ENCODE measurements at places on chromosomes 12 and 14.
A peak's percentile ranks its signal among the peaks of the same experiment; 100 is the strongest.

- no peak for ATAC-seq
Observed at GRCh38 chr12:24499151-24500146, 449.5 kb downstream of the BCAT1 start.

GRCh38 chr12:75836533-75836932 lies 195.0 kb downstream of the PHLDA1 start:
- ATAC-seq, result no peak

DNA sequence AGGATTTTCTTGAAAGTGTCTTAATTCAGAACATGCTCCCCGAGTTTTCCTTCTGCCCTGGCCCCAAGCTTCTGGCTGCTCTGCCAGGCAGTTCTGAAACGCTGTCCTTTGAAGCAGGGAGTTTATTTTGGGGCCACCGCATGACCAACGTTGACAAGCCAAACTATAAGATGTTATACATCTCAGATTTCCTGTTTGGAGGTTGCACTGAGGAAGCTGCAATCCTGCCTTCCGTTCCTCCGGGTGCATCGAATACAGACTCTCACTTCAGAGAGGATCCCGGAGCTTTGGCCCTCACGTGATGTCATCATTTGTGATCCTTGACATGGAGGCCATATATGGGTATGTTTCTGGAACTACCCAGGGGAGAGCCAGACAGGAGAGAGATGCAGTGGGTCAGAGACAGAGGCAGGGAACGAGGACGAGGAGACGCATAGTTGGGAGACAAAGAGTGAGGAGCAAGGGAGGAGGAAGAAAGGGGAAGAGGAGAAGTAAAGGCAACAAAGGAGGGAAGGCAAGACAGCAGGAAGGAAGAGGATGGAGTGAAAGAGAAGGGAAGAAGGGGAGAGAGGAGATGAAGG lies at the start of gene ASB2:
Gene ASB2 (minus strand): TSS at position 94 of the 581 bp plus-strand sequence. CDS start 12,031 bp downstream, outside the sequence.
- peak; percentile 24 for ATAC-seq

GRCh38 chr12:116421785-116422538 lies 137.2 kb upstream of the MAP1LC3B2 start:
- no peak for ATAC-seq

- peak; percentile 1 for ATAC-seq
Observed at GRCh38 chr14:76946753-76947077, 81.8 kb downstream of the IRF2BPL start.

DNA sequence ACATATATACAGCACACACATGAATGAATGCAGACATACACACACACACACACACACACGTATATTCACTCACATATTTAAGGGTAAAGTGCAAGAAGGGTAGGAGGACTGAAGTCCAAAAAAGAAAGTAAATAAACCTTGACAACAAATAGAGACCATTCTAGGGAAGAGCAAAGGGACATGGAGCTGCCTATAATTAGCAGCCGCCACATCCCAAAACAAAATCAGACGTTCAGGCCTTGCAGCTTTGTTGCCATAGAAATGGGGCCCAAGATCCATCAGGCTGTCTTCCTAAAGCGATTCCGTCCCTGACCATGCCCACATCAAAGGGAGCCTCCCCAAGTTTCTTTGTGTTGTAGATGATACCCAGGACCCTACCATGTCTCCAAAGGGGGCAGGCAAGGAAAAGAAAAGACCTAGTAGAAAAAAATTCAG lies 703.5 kb upstream of the TBX3 start:
- no peak for ATAC-seq

DNA sequence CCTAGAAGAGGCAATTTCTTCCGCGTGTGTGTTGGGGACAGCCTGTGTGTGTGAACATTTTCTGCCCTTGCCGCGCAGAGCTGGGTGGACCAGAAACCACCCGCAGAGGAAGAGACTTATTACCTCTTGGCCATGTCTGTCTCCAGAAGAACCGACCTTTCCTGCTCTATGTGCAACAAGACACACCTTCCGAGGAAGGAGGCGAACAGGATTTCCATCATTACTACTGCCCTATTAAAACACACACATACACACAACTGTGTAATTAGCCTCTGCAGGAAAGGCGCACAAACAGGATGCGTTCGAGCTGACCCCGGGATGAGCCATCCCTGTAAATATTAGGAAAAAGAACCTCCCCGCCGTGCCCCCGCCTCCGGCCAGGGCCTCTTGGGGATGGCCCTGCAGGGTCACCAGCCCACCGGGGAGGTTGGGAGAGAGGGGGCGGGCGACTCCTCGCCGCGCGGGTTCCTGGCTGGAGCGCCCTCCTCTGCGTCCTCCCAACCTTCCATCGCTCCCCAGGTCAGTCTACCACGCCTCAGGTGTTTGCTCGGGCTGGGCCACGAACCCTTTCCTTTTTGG lies 484 bp upstream of the PRKCH start:
- ATAC-seq, result no peak

DNA sequence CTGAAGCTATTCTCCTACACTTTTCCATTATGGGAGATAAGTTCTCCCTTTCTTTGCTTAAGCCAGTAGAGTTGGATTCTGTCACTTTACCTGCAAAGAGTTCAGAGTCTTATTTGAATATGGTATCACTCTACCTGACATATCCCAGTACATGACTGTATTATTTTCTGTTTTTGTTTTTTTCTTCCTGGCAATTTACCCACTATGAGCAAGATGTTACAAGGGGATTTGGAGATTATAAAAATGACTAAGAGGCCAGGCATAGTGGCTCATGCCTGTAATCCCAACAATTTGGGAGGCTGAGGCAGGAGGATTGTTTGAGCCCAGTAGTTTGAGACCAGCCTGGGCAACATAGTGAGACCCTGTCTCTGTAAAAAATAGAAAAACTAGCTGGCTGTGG lies 46.4 kb upstream of the CHST11 start:
- no peak for ATAC-seq

- no peak for ATAC-seq
Observed at GRCh38 chr12:4274396-4275015, 944 bp downstream of the CCND2 start.

GRCh38 chr14:79281244-79282152 lies 929.8 kb downstream of the DIO2 start:
- ATAC-seq, result no peak

DNA sequence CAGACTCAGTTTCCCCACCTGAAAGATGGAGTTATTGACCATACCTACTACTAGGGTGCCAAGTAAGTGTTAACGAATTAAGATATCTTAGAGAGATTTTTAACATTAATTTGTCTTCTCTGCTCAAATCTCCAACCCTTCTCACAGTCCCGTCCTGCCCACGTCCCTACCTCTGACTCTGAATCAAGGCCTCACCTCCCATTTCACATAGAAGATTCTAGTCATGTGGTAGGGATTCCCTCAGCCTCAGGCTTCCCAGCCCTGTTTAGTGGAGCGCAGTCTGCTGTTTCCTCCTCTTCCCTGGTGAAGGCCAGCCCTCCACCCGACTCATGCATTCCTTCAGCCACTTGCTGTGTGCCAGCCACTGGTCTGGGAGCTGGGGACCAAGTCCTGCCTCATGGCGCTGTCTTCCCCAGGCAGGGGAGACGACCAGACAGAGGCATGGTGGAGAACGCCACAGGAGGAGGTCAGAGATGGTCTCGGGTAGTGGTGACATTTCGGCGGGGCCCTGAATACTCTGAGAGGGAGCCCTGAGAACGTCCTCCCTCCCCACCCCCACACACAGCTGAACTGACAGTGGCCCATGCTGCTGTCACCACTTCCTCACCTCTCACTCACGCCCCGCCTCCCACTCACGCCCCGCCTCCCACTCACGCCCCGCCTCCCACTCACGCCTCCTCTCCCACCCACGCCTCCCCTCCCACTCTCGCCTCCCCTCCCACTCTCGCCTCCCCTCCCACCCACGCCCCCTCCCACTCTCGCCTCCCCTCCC lies 38.8 kb downstream of the TMEM63C start:
- ATAC-seq, result no peak

DNA sequence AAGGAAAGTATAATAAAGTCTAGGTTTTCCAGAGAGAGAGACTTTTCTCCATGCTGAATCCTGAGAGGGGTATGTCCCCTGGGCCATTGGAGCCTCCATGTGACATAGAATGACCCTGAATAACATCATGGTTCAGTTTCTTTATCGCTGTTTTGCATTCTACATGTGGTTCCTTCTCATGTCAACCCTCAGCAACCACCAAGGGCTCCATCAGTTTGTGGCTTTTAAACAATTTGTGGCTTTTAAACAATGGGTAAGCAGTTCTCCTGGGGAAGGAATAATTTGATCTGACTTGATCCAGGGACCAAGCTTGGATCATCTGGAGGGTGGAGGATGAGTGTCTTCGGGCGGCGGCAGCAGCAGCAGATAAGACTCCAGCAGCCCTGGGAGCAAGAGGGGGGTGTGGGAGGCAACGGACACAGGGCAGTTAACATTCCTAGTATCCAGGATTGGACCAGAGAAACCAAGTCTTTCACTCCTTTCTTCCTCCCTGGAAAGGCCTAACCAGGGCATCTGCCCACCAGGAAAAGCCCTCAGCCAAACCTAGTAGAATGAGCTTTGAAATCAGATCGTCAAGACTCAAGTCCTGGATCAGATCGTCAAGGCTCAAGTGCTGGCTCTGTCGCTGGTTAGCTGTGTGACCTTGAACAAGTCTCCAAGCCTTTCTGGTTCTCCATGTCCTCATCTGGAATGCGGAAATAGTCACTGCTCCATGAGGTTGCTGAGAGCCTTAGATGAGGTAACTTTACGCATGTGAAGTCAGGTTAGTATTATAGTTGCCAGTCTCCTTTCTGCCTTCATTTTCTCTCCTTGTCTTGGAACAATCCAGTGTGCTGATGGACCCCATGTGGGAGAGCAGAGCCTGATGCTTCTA lies 27.8 kb upstream of the FAM222A start:
- no peak for ATAC-seq

DNA sequence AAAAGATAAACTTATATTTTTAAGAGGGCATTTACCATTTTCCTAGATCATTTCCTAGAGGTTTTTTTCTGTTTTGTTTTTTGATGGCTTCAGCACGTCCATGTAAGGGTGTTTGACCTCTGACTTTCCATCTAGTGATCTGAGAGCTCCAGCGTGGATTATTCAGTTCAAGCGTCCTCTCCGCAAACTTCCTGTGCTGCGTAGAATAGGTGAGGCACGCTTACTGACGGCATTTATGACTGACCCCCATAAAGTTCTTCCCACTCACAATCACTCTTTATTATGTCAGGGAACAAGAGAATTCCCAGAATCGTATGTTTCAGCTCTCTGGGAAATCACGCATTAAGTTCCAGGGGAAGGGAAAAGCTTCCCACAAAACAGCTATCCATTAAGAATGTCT lies 16.4 kb downstream of the CCDC92 start:
- no peak for ATAC-seq

- no peak for ATAC-seq
Observed at GRCh38 chr12:124071075-124071443, 98.0 kb downstream of the ZNF664 start.

GRCh38 chr12:43237238-43237879 lies 314.6 kb downstream of the ADAMTS20 start:
- no peak for ATAC-seq

DNA sequence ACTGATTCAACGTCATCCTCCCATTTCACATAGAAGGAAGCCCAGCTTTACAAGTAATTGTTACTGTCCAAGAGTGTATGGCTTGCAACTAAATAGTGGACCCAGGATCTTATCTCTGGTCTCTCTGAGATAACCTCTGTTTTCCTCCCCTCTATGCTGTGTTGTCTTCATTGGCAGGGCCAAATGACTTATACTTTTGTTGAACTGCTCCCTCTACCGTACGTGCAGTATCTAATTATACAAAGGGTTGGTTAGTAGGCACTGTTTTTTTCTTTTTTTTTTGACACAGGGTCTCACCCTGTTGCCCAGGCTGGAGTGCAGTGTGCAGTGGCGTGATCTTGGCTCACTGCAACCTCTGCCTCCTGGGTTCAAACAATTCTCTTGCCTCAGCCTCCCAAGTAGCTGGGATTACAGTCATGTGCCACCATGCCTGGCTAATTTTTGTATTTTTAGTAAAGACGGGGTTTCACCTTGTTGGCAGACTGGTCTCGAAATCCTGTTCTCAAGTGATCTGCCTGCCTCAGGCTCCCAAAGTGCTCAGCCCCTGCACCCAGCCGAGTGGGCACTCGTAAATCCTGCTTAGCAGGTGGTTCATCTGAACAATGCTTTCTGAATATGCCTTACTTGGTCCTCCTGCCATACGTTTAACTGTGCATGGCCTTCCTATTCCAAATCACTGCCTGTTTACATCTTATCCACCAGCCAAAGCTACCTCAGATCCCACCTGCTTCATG lies 162.1 kb downstream of the ADCK1 start:
- no peak for ATAC-seq

GRCh38 chr12:8077207-8077606 lies 4.9 kb upstream of the NECAP1 start:
- no peak for ATAC-seq

- peak; percentile 65 for ATAC-seq
Observed at GRCh38 chr12:52358575-52359350, 8.5 kb downstream of the KRT85 start.

DNA sequence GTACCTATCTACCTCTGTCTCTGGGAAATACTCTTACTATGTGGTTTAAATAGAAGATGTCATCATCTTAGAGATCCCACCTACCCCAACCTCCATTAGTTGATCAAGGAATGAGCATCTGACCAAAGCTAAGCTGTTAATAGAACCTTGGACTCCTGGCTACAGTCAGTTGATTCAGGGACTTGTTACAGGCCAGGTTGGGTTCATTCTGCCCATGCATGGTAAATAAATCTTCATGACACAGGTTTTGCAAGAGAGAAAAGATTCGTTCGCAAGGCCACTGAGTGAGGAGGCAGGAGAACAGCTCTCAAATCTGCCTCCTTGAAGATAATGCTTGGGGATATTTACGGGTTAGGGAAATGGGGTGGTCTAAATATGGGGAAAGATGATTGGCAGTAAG lies 19.5 kb downstream of the SDR9C7 start:
- no peak for ATAC-seq

DNA sequence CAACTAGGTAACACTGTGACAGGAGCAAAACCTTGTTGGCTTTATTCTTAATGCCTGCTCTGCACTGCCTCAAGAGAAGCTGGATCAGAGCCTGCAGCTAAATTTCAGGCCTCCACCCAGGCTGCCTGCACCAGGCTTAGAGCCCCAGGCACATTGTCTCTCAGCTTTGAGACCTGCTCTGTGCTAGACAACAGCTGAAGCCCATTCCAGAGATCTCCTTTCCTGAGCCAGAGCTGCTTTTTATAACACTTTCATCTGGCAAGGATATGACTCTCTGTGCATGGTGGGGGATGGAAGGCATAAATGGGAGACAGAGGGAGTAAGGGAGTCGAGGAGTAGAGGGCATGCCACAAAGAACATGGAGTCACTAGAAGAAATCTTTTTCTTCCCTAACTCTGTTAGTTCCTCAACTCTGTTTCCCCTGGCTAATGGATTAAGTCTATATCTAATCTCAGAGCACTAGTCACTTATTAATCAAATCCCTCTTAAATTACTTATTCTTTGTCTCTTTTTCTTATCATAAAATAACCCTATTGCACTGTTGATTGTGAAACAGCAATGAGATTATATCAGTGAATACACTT lies 27.1 kb upstream of the LUM start:
- no peak for ATAC-seq

DNA sequence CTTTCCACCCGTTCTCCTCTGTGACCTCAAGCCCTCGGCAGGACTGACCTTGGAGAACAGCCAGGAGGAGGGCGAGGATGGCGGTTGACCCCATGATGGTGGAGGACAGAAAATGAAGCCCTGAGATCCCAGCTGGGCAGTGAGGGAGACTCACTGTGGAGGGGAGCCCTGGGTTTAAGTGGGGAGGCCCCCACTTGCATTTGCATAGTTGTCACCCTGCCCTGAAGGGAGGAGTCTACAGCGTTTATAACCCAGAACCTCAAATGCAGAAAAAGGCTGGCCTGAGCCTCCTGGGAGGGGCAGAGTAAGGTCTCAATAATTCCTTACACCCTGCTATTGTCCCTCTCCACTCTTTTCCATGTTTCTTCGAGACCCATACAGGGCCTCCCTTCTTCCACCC lies 1052.7 kb downstream of the TMEM121 start:
- ATAC-seq, result no peak

- no peak for ATAC-seq
Observed at GRCh38 chr14:67643713-67644112, 24.0 kb downstream of the ARG2 start.
